ENCODE measurements at places on chromosomes 7 and 10. TPM values are rescaled to one million over a fixed set of nuclear protein-coding genes. Genes with fewer than 3 reads are reported as not detected.

TWIST1 gene
- 11.3 TPM for total RNA-seq

PTPN20 gene
- total RNA-seq = 3.6 TPM

UTF1 gene
- 0.35 TPM for total RNA-seq

IKZF1 gene
- total RNA-seq = 12.7 TPM

DKK1 gene
- total RNA-seq = 9.6 TPM

MYL10 gene
- total RNA-seq = 8.8 TPM

CWF19L1 gene
- 24.8 TPM for total RNA-seq

CCL24 gene
- 1.7 TPM for total RNA-seq

RSPH10B2 gene
- total RNA-seq = 0.53 TPM

DGKB gene
- 4.6 TPM for total RNA-seq

ABI1 gene
- total RNA-seq = 34.7 TPM

BLNK gene
- 25.1 TPM for total RNA-seq

MSS51 gene
- total RNA-seq = 4.1 TPM

PNLIPRP3 gene
- total RNA-seq = not detected

DPY19L1 gene
- 19.7 TPM for total RNA-seq

SPDYE2B gene
- not detected for total RNA-seq

ZWINT gene
- total RNA-seq = 26.0 TPM

C10orf62 gene
- 2.3 TPM for total RNA-seq

SMC3 gene
- total RNA-seq = 23.6 TPM

MMD2 gene
- not detected for total RNA-seq

MEOX2 gene
- total RNA-seq = 8.3 TPM

SPDYE2 gene
- not detected for total RNA-seq

HOXA6 gene
- total RNA-seq = 72.5 TPM

NPFFR1 gene
- total RNA-seq = 0.06 TPM

KAT6B gene
- total RNA-seq = 127 TPM

SLC26A3 gene
- not detected for total RNA-seq

IL6 gene
- total RNA-seq = 0.64 TPM

ARHGAP22 gene
- total RNA-seq = 1.3 TPM

MCU gene
- total RNA-seq = 53.8 TPM

HMX3 gene
- total RNA-seq = 0.82 TPM

CHST15 gene
- total RNA-seq = 30.2 TPM

AKR1C4 gene
- not detected for total RNA-seq

HOXA5 gene
- 42.4 TPM for total RNA-seq

PRTFDC1 gene
- total RNA-seq = 18.7 TPM

ZNF425 gene
- 4.6 TPM for total RNA-seq

LRRC17 gene
- 41.7 TPM for total RNA-seq

OR9A2 gene
- 0.53 TPM for total RNA-seq

TLX1 gene
- not detected for total RNA-seq

LRRN3 gene
- total RNA-seq = 3.7 TPM

RTKN2 gene
- total RNA-seq = 5.7 TPM

SFRP4 gene
- total RNA-seq = 11.2 TPM

TRRAP gene
- 61.1 TPM for total RNA-seq

IFRD1 gene
- 44.1 TPM for total RNA-seq

GLI3 gene
- 17.5 TPM for total RNA-seq

CYP2W1 gene
- total RNA-seq = 3.0 TPM

HACD1 gene
- total RNA-seq = 25.3 TPM

RAB19 gene
- 4.7 TPM for total RNA-seq

TRIM50 gene
- 0.18 TPM for total RNA-seq

PIP gene
- not detected for total RNA-seq

LHPP gene
- total RNA-seq = 17.8 TPM

C10orf53 gene
- not detected for total RNA-seq

ING3 gene
- total RNA-seq = 15.9 TPM

NT5C3A gene
- 34.9 TPM for total RNA-seq

MALRD1 gene
- 16.3 TPM for total RNA-seq

RBP4 gene
- total RNA-seq = 4.0 TPM

PBLD gene
- total RNA-seq = 57.3 TPM

GPR15LG gene
- 0.64 TPM for total RNA-seq
